ENCODE measurements at places on chromosomes 3 and 15.

DNA sequence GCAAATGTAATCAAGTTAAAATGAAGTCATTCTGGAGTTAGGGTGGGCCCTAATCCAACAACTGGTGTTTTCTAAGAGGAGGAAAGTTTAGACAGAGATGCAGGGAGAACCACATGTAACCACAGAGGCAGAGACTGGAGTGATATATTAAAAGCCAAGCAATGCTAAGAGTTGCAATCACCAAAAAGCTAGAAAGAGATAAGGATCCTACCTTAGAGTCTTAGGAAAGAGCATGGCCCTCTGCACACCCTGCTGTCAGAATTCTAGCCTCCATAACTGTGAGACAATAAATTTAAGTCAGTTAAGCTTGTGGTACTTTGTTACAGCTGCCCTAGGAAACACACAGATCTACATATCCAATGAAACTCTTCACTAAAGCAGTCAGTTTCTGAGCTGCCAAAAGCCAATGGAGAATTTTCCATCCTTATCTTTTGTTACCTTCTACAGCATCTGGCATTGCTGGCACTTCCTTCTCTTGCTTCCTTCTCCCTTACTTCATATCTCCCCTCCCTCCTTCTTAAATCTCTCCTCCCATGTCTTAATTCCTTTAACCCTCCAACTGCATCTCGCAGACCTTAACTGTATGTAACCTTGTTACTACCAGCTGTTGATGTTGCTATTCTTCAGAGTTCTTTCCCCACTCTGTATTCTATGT is 11.2 kb downstream of the DCBLD2 start:
- no peak for DNase-seq

- DNase-seq = no peak
Observed at GRCh38 chr15:60744826-60745460, 266.0 kb upstream of the ICE2 start.

GRCh38 chr3:193030276-193030675 is 112.6 kb upstream of the MB21D2 start:
- no peak for DNase-seq

GRCh38 chr15:56968821-56969220 is 50.4 kb downstream of the TCF12 start:
- no peak for DNase-seq

- DNase-seq = no peak
Observed at GRCh38 chr3:125168711-125169393, 43.7 kb downstream of the SLC12A8 start.

GRCh38 chr3:182325213-182325950 is 467.9 kb upstream of the ATP11B start:
- DNase-seq = no peak

DNA sequence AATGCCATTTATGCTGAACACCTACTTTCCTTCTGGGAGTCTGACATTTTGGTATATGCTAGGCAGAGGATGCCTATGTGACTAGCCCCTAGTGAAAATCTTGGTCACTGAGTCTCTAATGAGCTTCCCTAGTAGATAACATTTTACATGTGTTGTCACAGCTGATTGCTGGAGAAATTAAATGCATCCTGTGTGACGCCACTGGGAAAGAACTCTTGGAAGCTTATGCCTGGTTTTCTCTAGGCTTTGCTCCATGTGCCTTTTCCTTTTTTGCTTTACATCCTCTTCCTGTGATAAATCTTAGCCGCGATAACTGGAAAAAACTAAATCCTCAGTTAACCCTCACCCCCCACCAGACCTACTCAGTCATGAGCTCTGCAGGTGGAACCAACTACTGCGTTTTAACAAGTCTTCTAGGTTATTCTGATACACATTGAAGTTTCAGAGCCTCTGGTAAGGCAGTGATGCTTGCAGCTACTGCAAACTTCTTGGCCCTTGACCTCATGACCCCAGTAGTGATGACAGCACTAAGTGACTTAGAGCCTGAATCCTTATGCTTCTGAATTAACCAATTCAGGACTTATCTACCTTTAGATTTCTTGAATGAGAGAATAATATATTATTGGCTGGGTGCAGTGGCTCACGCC is 292.4 kb upstream of the SOX14 start:
- no peak for DNase-seq

- DNase-seq = no peak
Observed at GRCh38 chr3:101144105-101144504, 150.9 kb upstream of the ABI3BP start.

DNA sequence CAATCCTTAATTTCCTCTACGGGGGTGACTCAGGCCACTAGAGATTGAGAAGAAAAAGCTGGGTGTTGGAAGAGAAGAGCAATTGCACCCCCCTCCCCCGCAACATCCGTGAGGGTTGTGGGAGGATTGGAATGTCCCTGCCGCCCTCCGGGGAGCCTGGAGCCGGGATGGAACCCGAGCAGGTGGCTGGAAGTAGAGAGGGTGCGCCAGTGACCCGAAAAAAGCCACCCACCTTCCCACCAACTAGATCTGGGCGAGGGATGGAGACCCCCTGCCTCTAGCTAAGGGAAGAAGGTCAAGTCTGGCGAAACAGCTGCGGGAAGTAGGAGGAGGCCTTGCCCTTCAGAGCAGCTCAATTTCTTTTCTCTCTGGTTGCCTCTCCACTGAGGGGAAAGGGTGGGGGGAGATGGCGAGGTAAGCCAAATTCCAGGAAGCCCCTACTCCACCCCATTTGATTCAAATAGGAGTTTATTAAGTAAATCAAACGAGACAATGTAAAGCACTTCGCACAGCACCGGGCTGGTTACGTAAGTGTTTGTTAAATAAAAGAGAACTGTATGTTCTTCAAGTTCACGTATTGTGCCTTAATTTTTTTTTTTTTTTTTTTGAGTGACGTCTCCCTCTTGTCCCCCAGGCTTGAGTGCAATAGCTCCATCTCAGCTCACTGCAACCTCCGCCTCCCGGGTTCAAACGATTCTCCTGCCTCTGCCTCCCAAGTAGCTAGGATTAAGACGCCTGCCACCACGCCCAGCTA is 1.1 kb upstream of the WWTR1 start:
- DNase-seq = no peak

DNA sequence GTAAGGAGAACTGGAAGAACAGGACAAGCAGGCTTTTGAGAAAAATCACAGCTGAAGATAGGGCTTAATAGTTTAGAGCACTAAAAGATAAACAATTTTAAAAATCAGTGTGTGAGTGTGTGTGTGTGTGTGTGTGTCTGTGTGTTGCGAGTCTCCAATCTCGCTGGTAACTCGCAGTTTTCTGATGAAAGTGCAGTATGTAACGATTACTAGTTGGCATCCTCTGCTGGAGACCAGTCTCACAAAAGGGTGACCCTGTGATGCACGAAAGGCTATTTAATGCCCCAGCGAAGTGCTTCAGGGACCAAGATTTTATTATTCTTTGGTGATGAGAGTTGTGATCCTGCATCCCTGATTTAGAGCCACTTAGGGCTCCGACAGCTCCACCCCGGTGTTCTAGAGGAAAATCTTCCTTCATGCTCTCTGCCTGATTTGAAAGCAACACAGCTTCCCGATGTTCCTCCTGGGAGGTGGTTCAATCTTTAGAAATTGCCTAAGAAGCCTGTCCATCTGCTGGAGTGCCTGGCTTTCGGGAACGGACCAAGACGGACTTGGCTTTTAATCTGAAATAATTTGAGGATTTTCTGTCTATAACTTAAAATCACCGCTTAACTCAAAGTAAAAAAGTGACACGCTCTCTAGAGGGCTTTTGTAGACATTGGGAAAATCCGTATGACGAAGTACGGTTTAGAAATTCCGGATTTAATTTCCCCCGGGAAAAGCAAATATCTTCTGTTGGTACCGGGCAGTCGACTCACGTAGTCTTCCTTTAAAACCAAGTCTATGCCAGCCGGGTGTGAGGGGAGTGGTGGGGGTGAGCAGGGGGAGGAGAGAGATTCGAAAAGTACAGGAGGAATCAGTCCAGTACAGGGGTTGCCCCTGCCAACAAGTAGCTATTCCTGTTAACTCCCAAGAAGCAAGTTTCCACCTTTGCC is 1.1 kb upstream of the ALCAM start:
- no peak for DNase-seq

Data from activated CD4-positive, CD25-positive, alpha-beta regulatory T cell (primary cell).